ENCODE measurements at places on chromosomes 2 and 18. TPM values are rescaled to one million over a fixed set of nuclear protein-coding genes. Genes with fewer than 3 reads are reported as not detected.

The FKBP7 gene
- 13.3 TPM for total RNA-seq

The FBXO15 gene
- 1.5 TPM for total RNA-seq

The DSC3 gene
- total RNA-seq, result not detected

The B4GALT6 gene
- 0.55 TPM for total RNA-seq

The FEV gene
- not detected for total RNA-seq

The CXCR1 gene
- 11.6 TPM for total RNA-seq

The LRRTM4 gene
- total RNA-seq, result 0.29 TPM

- H3K27me3 ChIP-seq, result no peaks in the 10 kb centered on the region
- H3K4me1 ChIP-seq, result peaks cover 4% of the 10 kb centered on the region
- no peak for DNase-seq
- peak overlapping the region; percentile 58 for H3K4me3 ChIP-seq
- H3K36me3 ChIP-seq, result no peaks in the 10 kb centered on the region
- peak overlapping the region; percentile 73 for H3K27ac ChIP-seq
Observed at GRCh38 chr2:40450796-40451430, 977 bp downstream of the SLC8A1 start.

DNA sequence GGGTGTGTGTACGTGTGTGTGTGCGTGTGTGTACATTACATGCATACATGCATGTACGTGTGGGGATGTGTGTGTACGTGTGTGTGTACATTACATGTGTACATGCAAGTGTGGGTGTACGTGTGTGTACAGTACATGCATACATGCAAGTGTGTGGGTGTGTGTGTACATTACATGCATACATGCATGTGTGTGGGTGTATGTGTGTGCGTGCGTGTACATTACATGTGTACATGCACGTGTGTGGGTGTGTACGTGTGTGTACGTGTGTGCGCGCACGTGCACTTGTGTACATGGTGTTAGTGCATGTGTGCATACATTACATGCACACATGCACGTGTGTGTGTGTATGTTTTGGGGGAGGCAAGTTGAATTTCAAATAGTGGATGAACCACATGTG lies 300.6 kb downstream of the CELF4 start:
- no peaks in the 10 kb centered on the region for H3K27me3 ChIP-seq
- H3K36me3 ChIP-seq, result no peaks in the 10 kb centered on the region
- H3K4me3 ChIP-seq, result no peak overlapping the region
- DNase-seq, result no peak

DNA sequence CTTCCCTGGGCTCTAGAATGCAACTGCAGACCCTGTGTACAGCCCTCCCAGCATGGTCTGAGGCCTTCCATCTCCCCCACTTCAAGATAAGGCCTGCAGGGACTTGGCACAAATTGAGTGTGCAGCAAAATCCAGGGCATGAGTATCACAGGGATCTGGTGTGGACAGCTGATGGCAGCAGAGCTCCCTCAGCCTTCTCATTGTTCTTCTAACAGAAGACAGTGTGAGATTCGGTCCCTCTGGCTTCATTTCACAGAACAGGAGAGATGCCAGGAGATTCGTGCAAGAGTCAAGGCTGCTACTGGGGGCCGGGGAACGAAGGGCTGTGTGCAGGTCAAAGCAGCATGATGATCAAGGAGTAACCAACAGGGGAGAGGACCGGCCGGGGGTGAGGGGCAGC lies 85.8 kb downstream of the UXS1 start:
- no peaks in the 10 kb centered on the region for H3K27me3 ChIP-seq
- peaks cover 5% of the 10 kb centered on the region for H3K4me1 ChIP-seq
- H3K27ac ChIP-seq, result no peak overlapping the region
- peaks cover 31% of the 10 kb centered on the region for H3K36me3 ChIP-seq

DNA sequence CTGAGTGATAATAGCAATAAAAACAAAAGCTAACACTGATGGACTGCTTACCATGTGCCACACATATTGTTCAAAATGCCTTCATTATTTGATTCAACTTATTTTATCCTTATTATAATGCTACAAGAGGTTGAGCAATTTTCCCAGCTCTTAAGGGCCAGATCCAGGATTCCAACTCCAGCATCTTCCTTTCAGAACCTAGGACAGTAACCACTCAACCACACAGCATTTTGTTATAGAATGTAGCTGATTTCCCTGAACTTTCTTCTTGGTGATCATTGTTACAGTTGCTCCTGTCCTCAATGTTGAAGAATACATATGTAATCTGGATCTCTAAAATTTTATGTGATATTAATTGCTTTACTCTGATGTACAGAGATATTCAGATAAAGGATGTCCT lies 341.7 kb downstream of the PIK3C3 start:
- no peaks in the 10 kb centered on the region for H3K4me1 ChIP-seq
- H3K4me3 ChIP-seq, result no peak overlapping the region
- H3K36me3 ChIP-seq, result no peaks in the 10 kb centered on the region
- H3K27me3 ChIP-seq, result no peaks in the 10 kb centered on the region

- H3K36me3 ChIP-seq, result no peaks in the 10 kb centered on the region
- no peak overlapping the region for H3K27ac ChIP-seq
- no peaks in the 10 kb centered on the region for H3K4me1 ChIP-seq
Observed at GRCh38 chr2:110940376-110940910, 180.3 kb upstream of the BCL2L11 start.

GRCh38 chr2:62050456-62051045 lies 145.1 kb downstream of the COMMD1 start:
- H3K4me3 ChIP-seq, result no peak overlapping the region
- H3K36me3 ChIP-seq, result no peaks in the 10 kb centered on the region
- DNase-seq, result no peak
- no peaks in the 10 kb centered on the region for H3K4me1 ChIP-seq

DNA sequence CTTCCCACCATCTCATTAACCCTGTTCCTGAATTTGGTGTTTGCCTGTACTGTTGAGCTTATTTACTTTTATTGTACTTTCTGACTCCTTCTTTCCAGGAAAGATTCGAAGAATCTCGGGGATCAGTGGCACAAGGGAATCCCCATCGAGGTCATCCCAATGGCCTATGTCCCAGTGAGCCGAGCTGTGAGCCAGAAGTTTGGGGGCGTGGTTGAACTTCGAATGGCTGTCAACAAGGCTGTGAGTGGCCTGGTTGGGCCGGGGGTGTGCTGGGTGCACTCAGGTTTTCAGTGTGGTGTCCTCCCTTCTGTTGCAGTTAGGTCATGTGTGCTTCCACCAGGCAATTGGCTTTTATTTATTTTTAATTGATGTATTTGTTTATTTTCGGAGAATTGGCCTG lies 45.0 kb downstream of the RPIA start:
- no peaks in the 10 kb centered on the region for H3K36me3 ChIP-seq
- H3K27me3 ChIP-seq, result no peaks in the 10 kb centered on the region
- peak overlapping the region; percentile 46 for H3K27ac ChIP-seq
- peaks cover 10% of the 10 kb centered on the region for H3K4me1 ChIP-seq
- DNase-seq, result no peak

DNA sequence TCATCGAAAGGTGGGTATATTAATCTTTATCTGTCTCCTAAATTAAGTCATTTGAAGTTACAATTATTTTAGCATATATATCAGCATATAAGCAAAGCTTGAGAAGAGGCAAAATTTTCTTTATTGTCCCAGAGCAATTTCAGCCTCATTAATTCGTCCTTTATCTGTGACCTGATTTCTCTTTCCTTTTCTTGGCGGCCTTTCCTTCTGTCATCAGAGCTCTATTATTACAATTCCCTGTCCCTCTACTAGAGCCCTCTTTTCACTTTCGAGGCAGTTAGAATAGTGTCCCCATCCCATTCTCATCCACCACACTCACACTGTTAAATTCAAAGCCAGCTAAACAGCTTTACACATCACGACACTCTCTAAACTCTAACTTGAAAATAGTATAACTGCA lies 1293.2 kb upstream of the FAM98A start:
- H3K4me1 ChIP-seq, result no peaks in the 10 kb centered on the region
- H3K27me3 ChIP-seq, result no peaks in the 10 kb centered on the region
- H3K27ac ChIP-seq, result no peak overlapping the region
- no peak overlapping the region for H3K4me3 ChIP-seq
- no peak for DNase-seq
- no peaks in the 10 kb centered on the region for H3K36me3 ChIP-seq

- H3K27me3 ChIP-seq, result no peaks in the 10 kb centered on the region
- peaks cover 7% of the 10 kb centered on the region for H3K4me1 ChIP-seq
- peak overlapping the region; percentile 32 for H3K27ac ChIP-seq
- no peak for DNase-seq
Observed at GRCh38 chr2:43482961-43483360, 112.9 kb downstream of the THADA start.

DNA sequence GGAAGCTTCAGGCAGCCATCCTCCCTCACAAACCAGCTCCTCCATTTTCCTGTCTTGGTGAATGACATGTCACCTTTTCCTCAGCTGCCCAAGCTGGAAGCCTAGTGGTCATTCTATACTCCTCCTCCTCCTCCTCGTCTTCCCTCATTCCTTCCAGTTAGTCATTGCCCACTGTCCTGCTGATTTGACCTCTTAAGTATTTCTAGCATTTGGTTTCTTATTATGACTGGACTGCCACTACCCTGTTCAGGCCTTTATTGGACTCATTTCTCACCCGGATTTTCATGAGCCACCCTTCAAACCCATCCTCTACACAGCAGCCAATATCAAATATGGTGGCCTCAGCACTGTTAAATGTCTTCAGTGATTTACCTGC lies 21.9 kb upstream of the MGAT5 start:
- H3K4me3 ChIP-seq, result no peak overlapping the region
- no peak for DNase-seq
- peaks cover 5% of the 10 kb centered on the region for H3K4me1 ChIP-seq
- no peaks in the 10 kb centered on the region for H3K36me3 ChIP-seq

DNA sequence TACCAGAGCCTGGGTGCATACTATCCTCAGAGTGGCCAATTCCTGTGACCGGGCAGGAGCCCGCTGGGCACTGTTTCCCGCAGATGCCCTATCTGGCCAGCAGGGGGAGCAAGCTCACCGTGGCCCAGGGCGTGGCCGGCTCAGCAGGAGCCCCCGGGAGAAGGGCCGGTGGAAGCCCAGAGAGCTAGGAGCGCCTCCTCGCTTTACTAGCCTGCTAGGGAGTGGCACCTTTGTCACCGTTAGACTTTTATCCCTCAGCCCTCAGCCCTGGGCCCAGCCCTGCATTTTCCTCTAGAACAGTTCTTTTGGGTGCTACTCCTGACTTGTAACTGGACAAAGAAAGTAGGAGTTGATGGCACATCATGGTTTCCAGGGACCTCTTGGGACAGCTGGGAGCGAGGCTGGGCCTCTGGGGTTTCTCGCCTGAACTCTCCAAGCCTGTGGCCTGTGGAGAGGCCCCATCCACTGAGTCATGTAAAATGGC lies 24.0 kb downstream of the TMEM177 start:
- H3K27me3 ChIP-seq, result no peaks in the 10 kb centered on the region
- DNase-seq, result peak; percentile 86
- H3K4me1 ChIP-seq, result no peaks in the 10 kb centered on the region
- H3K4me3 ChIP-seq, result no peak overlapping the region
- no peaks in the 10 kb centered on the region for H3K36me3 ChIP-seq

GRCh38 chr2:133838642-133839365 lies 270.5 kb upstream of the NCKAP5 start:
- no peak for DNase-seq
- H3K27me3 ChIP-seq, result no peaks in the 10 kb centered on the region
- H3K27ac ChIP-seq, result no peak overlapping the region
- no peaks in the 10 kb centered on the region for H3K36me3 ChIP-seq
- H3K4me1 ChIP-seq, result peaks cover 5% of the 10 kb centered on the region

GRCh38 chr2:120522151-120522751 lies 176.3 kb downstream of the INHBB start:
- H3K4me1 ChIP-seq, result peaks cover 7% of the 10 kb centered on the region
- DNase-seq, result no peak
- H3K27me3 ChIP-seq, result peaks cover 4% of the 10 kb centered on the region
- H3K36me3 ChIP-seq, result no peaks in the 10 kb centered on the region

DNA sequence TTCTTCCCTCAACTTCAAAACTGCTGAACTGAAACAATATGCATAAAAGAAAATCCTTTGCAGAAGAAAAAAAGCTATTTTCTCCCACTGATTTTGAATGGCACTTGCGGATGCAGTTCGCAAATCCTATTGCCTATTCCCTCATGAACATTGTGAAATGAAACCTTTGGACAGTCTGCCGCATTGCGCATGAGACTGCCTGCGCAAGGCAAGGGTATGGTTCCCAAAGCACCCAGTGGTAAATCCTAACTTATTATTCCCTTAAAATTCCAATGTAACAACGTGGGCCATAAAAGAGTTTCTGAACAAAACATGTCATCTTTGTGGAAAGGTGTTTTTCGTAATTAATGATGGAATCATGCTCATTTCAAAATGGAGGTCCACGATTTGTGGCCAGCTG lies 8.4 kb downstream of the HOXD8 start:
- peaks cover 58% of the 10 kb centered on the region for H3K27me3 ChIP-seq
- H3K36me3 ChIP-seq, result no peaks in the 10 kb centered on the region
- DNase-seq, result no peak
- peaks cover 38% of the 10 kb centered on the region for H3K4me1 ChIP-seq
- H3K27ac ChIP-seq, result no peak overlapping the region
- H3K4me3 ChIP-seq, result no peak overlapping the region

- H3K36me3 ChIP-seq, result no peaks in the 10 kb centered on the region
- H3K27ac ChIP-seq, result no peak overlapping the region
- no peak for DNase-seq
- H3K4me1 ChIP-seq, result no peaks in the 10 kb centered on the region
- H3K27me3 ChIP-seq, result no peaks in the 10 kb centered on the region
- H3K4me3 ChIP-seq, result no peak overlapping the region
Observed at GRCh38 chr18:78793313-78794070, 186.1 kb upstream of the SALL3 start.

- DNase-seq, result no peak
- H3K4me3 ChIP-seq, result no peak overlapping the region
- H3K36me3 ChIP-seq, result no peaks in the 10 kb centered on the region
- H3K4me1 ChIP-seq, result no peaks in the 10 kb centered on the region
- H3K27me3 ChIP-seq, result no peaks in the 10 kb centered on the region
Observed at GRCh38 chr18:51811883-51812282, 528.1 kb upstream of the DCC start.

GRCh38 chr2:133900909-133901308 lies 332.6 kb upstream of the NCKAP5 start:
- H3K27ac ChIP-seq, result no peak overlapping the region
- DNase-seq, result no peak
- no peaks in the 10 kb centered on the region for H3K36me3 ChIP-seq
- no peak overlapping the region for H3K4me3 ChIP-seq
- no peaks in the 10 kb centered on the region for H3K27me3 ChIP-seq
- no peaks in the 10 kb centered on the region for H3K4me1 ChIP-seq

Measured in upper lobe of left lung (tissue), 6 donors.